Suppressor macrophage treated with lipopolysaccharide for 1 hour (primary cell): ENCODE measurements at places on chromosomes 4 and X.
A peak's percentile ranks its signal among the peaks of the same experiment; 100 is the strongest.

GRCh38 chr4:123741906-123742305 is 345.3 kb downstream of the SPRY1 start:
- DNase-seq, result peak; percentile 25

- no peak for DNase-seq
Measured at GRCh38 chr4:25308306-25308705, 4.3 kb upstream of the ZCCHC4 start.

- DNase-seq, result no peak
Measured at GRCh38 chr4:113349430-113349829, 300.0 kb downstream of the ANK2 start.

GRCh38 chr4:70600977-70601376 is 8.9 kb downstream of the AMBN start:
- no peak for DNase-seq

DNA sequence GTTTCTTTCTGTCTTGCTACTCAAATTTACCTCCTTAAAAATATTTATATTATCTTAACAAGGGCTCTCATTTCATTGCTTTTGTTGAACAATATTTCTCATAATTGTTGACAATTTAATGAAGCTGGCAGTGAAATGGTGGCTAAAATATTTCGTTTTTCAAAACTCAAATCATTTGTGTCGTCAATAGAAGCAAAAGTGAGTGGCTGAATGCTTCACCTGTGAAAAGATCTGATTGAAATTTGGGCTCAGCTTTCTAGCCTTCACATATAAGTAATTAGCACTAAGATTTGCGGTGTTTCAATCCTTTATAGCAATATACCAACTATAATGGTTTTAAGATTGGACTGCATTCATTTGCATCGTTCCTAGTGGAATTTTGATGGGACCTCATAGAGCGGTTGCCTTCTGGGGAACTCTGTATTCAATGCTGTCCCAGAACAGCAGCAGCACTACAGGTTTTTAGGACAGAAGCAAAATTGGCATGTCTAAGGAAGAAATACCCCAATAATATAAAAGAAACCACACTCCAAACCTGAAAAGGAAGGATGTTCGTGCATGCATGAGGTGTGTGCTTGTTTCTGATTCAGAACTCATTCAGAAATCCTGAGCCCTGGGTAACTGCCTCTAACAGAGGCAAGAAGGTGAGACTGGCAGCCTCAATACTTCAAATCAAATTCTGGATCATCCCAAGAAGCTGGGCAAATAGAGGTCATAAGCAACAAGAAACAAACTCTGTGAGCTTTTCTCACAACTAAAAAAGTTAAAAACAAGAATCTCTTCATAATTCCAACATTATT is 2.5 kb downstream of the CXCL1 start:
- DNase-seq, result peak; percentile 59

GRCh38 chr4:37717576-37717975 is 31.4 kb upstream of the RELL1 start:
- DNase-seq, result peak; percentile 59

- DNase-seq, result no peak
Measured at GRCh38 chrX:95058815-95059214, 1384.8 kb downstream of the FAM133A start.

GRCh38 chr4:81427344-81427821 is 44.3 kb downstream of the RASGEF1B start:
- peak; percentile 80 for DNase-seq

DNA sequence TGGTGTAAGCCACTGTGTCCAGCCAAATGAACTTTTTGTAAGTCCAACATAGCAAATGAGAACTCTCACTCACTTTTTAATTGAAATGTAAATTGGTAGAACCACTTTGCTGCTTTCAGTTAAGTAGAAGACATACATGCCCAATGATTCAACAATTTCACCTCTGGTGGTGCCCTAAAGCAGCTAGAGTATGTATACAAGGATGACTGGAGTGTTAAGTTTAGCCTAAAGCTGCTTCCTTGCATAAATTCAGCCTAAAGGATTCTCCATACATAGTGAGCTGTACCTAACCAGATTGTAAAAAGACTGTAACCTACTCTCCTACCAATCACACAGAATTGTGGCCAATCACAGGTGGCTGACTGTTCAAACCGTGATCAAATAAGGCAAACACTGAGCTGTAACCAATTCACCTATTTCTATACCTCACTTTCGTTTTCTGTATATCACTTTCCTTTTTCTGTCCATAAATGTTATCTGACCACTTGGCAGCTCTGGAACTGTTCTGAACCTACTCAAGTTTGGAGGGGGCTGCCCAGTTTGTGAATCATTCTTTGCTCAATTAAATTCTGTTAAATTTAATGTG is 39.9 kb downstream of the PDS5A start:
- DNase-seq, result no peak

- DNase-seq, result no peak
Measured at GRCh38 chr4:1279253-1279652, 10.4 kb upstream of the MAEA start.

DNA sequence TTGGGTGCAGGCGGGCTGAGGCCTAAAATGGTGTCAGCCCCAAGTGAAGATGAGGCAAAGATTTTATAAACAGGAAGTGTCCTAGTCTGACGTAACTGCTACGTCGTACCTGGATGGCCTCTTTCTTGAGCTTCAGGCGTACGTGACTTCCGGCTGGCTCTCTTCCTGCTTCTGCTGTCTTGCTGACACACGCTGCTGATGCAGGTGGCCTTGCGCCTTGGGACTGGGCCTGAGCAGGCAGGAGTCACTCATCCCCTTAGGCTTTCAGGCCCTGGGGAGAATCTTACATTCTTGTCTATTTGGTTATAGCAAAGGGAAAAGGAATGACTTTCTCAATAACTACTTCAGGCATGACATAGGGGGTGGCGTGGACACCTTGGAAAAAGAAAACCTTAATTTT is 20.1 kb upstream of the ABRAXAS1 start:
- no peak for DNase-seq

- DNase-seq, result no peak
Measured at GRCh38 chr4:17276776-17277175, 235.1 kb downstream of the QDPR start.

- peak; percentile 10 for DNase-seq
Measured at GRCh38 chr4:114384629-114385028, 214.0 kb upstream of the UGT8 start.

- DNase-seq, result no peak
Measured at GRCh38 chrX:34716302-34716701, 59.2 kb upstream of the TMEM47 start.

- no peak for DNase-seq
Measured at GRCh38 chr4:185237175-185237574, 27.8 kb downstream of the SNX25 start.

DNA sequence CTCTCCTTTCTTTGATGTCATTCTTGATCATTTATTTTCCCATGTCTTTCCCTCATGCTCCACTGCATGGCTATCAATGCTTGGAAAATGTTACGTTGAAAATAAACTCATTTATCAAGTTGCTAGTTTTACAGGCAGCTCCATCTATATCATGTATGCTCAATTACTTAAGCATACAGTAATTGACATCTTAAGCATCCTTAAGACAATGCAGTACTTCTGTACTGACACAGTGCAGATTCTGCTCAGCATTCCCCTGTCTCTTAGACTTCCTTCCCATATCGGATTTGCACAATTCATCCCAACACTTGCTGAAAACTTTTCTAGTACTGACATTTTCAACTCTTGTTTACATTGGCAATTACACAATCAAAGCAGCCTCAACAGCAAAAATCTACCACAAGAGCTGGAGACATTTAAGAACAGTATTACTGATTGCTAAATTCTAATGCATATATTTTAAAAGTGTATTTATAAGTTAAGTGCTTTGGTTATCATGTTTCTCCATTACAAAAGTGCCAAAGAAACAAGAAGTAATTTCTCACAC is 165.6 kb downstream of the ATP10D start:
- DNase-seq, result no peak

- no peak for DNase-seq
Measured at GRCh38 chrX:652341-652741, 21.8 kb downstream of the SHOX start.
